CD4-positive, alpha-beta T cell treated with Interleukin-4 for 1 hour (primary cell): ENCODE measurements at places on chromosomes 2 and 18.

DNA sequence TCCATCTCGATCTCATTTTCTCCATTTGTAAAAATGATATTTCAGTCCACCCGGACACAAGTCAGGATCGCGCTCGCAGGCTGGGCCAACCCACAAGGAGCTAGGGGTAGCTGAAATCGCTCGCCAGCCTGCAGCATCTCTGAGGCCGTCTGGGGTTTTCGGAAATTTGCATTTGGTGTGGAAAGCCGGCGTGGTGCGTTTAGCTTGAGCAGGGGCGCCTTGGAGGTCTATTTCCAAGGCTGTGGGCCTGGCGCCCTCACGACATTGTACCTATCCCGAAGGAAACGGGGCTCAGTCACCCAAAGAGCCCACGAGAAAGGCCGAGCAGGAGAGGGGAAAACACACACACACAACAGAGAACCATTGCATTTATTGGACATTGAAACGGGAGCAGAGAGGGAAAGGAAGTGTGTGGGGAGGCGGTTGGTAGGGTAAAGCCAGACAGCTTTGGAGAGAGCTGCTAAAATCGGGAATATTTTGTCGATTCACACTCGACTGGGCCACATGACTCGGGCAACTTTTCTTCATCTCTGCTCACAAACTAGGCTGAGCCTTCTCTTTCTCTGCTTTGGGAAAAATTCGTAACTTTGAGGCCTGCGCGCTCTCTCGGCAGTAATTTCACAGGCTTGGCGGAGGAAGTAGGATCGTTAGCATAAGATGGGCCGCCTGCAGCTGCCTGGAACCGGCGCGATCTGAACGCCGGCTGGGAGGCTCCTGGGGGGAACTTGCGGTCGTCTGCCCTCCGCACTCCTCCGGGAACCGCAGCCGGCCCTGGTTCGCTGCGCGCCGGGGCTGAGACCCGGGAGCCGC is 1.1 kb upstream of the HOXD8 start:
- no peak for DNase-seq

GRCh38 chr2:189521699-189522434 is 58.7 kb downstream of the SLC40A1 start:
- DNase-seq = no peak

DNA sequence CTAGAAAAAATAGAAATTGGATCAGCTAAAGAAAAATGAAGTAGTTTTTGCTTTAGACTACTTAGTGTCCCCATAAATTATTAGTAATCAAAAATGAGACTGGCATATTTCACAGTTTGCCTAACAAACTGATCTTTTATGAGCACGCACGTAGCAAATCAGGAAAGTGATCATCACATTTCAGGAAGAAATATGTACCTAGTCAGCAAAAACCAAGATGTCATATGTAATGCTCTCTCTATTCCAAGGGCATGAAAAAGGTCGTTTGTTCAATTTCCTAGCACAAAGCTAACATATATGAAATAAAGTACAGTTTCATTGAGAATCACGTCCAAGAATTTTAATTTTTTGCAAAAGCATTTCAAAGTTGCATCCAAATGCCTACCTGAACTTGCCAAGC is 600.4 kb upstream of the CHAC2 start:
- no peak for DNase-seq

- no peak for DNase-seq
Measured at GRCh38 chr18:23920054-23920453, 94.5 kb upstream of the TTC39C start.

- DNase-seq = no peak
Measured at GRCh38 chr2:113212245-113213060, 38.7 kb downstream of the PSD4 start.

GRCh38 chr2:219510512-219511135 is 3.7 kb upstream of the ASIC4 start:
- DNase-seq = no peak
